Lower lobe of right lung (tissue), 2 donors: ENCODE measurements at places on chromosomes 12 and 14. TPM values are rescaled to one million over a fixed set of nuclear protein-coding genes. Genes with fewer than 3 reads are reported as not detected.

WDHD1 gene
- 3.5 TPM for total RNA-seq

DNA sequence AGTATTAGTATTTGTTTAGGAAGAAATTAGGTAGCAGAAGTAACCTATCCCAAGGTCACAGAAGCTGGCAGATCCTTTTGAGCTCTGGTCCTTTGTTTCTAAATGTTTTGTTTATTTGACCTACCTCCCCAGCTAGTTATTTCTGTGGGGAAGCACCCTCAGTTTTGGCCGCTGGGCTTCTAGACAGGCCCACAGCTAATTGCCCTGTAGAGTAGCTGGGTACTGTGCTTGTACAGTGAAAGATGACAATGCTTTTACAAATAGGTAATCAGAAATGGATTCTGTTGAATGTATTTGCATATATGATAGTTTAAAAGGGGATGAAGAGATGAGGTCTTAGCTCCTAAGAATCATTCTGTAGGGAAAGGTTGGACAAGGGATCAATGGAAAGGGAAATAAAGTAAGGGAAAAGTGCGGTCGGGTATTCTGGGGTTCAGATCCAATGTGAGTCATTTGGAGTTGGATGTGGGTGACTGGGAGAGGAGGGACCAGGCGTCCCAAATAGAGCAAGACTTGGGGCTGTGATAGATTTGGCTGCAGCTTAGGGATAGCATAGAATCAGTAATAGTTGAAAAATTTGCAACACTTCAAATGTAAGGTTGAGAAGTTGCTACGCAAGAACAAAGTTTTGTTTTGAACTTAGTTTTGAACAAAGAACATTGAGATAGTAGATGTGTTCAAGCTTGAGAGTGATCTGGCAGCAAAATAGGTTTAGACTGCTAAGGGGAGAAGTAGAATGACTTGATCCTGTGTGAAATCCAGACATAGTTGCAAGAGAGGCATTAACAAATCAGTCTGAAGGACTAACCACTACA lies 3.6 kb downstream of the NUDT4 start:
- no peak for DNase-seq

DNA sequence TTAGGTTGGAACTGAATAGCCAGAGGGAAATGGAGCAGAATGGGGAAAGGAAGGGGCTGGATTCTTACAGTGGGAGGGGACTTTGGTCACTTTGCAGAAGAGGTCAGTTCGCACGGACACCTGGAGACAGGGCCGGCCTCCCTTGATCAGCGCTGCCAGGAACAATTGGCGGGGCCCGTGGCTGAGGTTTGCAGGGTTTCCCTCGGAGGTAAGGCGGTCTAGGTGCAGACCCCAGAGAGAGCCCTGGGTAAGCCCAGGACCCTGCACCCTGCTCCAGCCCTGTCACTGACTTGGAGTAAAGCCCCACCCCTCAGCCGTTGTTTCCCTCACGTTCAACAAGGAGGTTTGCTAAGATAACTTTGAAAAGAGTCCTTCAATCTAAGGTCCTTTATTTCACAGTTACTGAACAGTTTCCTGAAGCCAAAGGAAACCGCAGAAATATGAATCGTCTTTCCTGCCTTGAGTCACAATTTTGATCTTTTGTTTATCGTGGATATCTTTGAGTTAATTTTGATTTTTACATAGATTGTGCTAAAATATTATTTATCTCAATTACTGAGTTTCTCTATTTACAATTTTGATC lies 231.4 kb upstream of the RTL1 start:
- no peak for DNase-seq

DNA sequence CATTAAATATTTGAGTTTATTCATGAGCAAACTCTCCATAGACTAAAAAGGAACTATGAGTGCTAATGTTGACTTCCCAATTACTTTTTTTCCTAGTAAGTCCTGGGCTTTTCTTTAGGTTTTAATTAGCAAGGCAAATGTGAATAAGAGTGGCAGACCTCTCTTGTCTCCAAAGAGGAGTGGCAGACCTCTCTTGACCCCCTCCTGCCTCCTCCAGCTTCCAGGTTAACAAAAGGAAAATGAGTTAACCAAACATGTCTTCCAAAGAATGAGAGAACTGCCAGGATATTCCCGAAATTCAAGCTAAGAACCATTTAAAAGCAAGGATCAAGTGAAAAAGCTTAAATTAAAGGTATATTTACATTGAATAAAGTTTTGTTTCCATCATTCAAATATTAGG lies 253.2 kb downstream of the MDGA2 start:
- no peak for DNase-seq

DNA sequence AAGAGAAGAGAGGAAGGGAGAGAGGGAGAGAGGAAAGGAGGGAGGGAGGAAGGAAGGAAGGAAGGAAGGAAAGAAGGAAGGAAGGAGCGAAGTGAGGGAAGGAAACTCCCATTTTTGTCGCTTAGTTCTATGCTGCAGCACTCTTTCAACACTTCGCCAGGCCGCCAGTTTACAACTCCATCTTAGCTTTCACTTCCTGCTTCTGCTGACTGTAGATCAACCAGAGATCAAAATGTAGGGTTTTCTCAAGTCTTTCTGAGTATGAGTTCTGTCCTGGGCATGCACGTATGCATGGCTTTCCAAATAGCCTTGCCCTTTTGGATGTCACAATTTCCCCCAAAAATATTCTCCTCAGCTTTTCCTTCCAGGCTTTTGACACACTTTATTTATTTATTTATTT lies 723.4 kb downstream of the TRHDE start:
- no peak for DNase-seq

SERPINA5 gene
- 0.56 TPM for total RNA-seq

DNA sequence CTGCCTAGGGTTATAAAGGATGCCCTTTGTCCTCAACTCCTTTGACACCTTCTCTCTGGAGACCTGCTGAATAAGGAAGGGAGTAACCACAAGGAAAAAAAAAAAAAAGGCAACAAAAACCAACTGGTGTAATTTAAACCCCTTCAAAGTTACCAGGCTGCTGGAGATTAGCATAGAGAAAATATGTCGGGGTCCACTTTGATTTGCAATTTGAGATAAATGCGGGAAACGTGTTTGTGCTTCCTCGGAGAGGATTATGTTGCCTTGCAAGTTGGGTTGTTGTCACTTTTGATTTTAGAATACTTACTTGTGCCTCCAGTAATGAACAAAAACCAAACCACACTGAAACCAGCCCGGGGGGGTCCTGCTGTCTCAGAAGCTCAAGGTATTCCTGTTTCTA lies 200.2 kb upstream of the MYL2 start:
- no peak for DNase-seq

DNA sequence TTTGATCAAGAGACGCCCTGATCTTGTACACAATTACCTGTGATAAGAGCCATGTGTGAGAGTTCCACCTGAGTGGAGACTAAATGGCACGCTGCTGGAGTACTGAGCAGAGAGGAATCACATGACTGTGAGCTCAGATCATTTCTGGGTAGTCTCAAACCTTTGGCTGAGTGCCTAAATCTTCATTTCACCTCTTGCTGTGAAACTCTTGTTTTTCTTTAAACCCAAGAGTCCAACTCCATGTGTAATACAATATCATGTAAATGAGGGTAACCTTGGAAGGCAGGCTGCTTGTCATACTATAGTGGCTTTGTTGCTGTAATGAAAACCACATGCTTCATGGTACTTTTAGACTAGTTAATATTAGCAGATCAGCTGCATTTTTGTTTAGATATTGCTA lies 156.9 kb downstream of the CAND1 start:
- DNase-seq: no peak

DNA sequence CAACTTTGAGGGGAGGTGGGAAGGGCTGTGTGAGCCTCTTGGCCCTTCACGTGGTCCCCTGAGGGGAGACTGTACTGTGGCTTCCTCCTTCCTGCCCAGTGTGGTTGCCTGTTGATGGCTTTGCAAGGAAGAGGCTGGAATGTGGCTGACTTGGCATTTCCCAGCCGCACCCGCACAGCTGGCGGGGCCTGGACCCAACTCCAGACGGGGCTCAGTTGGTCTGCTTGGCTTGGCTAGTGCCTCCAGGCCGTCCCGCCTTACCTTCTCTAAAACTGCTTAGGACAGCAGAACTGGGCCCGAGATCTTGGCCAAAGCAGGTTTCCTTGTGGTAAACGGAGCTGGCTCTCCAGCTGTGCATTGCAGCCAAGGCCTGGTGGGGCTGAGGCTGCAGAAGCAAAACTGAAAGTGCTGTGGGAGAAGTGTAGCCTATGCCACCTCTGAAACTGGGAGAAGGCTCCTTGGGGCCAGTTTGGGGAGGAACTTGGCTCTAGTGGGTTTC lies 139.5 kb downstream of the SMOC1 start:
- no peak for DNase-seq

- DNase-seq: peak; percentile 70
These were observed 100.6 kb downstream of the ETV6 start for GRCh38 chr12:11749943-11750690.

- no peak for DNase-seq
These were observed 378.5 kb downstream of the ADGRD1 start for GRCh38 chr12:131332224-131332623.

GRCh38 chr12:132485619-132486018 lies 4.3 kb upstream of the FBRSL1 start:
- no peak for DNase-seq

DNA sequence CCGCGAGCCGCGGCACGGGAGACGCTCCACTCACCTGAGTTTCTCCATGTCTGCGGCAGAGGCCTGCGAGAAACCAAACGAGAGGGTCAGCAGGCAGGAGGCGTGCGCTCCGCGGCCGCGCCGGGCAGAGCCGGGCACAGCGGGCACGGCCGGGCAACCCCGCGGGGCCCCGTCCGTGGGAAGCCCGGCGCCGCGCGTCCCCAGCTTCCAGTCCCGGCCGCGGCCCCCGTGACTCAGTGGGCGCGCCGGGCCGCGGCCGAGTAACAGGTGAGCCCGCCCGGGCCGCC lies 19.4 kb downstream of the BEGAIN start:
- no peak for DNase-seq

DNA sequence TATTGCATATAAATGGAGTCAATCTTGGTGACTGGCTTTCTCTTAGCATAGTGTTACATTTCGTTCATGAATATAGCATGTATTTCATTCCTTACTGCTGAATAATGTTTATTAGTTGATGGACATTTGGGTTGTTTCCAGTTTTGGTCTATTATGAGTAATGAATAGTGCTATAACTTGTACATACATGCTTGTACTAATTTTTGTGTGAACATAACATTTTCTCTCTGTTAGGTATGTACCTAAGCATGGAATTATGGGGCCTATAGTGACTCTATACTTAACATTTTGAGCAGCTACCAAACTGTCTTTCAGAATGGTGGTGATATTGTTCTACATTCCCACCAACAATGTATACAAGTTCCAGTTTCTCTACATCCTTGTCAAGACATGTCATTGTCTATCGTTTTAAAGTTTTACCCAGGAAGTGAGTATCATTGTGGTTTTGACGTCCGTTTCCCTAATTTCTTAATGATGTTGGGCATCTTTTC lies 23.1 kb downstream of the ATP2A2 start:
- no peak for DNase-seq

DNA sequence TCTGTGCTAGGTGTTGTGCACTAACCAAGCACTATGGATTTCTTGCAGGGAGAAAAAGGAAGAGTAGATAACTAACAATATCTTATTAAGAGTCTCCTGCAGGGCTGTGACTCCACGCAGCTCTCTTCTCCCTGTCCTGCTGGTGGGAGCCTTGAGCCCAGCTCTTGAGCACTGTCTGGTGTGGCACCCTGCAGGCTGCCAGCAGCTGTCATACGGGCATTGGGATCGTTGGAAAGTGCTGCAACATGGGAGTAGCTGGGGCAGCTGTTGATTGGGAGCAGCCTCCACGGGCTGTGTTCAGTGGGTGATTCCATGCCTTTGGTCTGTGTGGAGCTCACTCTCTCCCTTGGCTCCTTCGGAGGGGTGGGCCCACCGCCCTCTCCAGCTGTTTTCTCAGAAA lies 125.3 kb downstream of the FBXL14 start:
- no peak for DNase-seq

DNA sequence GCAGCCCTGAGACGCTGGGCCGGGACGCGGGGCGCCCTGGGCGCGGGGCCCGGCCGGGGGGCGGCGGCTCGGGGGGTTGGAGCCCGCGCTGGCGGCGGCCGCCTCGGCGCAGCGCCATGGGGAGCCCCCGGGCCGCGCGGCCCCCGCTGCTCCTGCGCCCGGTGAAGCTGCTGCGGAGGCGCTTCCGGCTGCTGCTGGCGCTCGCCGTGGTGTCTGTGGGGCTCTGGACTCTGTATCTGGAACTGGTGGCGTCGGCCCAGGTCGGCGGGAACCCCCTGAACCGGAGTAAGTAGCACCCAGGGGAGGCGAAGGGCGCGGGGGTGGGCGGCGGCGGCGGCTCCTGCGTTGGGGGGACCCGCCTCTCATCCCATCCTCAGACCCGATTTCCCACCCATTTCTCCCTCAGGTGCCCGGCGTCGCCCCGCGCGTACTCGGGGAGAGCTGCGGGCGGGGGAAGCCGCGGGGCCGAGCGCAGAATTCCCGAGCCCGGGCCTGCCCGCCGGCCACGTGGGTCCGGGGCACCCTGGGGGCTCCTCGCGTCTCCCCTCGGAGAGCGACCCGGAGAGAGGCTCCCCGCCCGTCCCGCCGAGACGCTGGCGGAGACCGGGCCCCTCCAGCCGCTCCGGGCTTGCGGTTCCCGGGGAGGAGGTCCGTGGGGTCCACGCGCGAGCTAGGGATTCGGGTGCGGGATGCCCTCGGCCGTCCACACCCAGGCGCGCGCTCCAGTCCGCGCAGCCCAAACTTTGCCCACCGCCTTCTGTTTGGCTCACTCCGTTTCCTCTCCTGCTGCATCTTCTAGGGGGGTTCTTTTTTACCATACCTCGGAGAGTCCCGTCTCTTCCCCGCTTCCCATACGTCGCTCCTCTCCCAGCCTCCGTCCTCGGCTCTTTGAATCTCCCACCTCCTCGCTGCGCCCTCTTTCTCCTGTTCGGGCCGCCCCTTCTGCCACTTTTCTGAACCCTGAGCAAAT lies 807 bp downstream of the B4GALNT3 start:
- DNase-seq: peak; percentile 59

- no peak for DNase-seq
These were observed 10.7 kb downstream of the FOXN3 start for GRCh38 chr14:89406361-89406760.

- no peak for DNase-seq
These were observed 25.6 kb upstream of the FGF6 start for GRCh38 chr12:4471256-4471655.

TEAD4 gene
- 27.3 TPM for total RNA-seq

- no peak for DNase-seq
These were observed 135.5 kb downstream of the ANO2 start for GRCh38 chr12:5809586-5809985.
